NCI-H2107 (cell line): ENCODE measurements at places on chromosomes 1 and 21.

DNA sequence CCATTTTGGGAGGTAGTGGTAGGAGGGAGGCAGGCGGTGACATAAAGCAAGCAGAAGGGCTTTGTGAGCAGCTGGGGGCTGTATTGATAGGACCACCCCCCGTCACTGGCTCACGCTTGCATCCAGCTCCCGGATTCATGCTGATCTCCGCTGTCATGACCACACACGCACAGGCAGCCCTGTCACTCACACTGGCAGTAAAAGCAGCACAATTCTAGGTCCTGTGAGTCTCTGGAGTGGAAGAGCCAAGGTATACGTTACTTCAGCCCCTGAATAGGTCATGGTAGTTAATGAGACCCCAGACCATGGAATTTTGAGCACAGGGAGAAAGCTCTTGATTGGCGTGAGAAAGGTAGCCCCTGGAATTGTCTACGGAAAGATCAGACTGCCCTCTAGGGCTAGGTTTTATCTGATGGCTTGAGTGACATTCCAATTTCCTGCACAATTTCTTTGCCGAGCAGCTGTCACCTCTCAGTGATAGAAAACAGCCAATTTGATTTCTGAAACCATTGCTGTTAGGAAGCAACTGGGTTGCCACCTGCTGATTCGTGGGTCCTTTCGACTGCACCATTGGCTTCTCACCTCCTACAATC, 5.4 kb downstream of the OR2B11 start:
- DNase-seq = no peak

DNA sequence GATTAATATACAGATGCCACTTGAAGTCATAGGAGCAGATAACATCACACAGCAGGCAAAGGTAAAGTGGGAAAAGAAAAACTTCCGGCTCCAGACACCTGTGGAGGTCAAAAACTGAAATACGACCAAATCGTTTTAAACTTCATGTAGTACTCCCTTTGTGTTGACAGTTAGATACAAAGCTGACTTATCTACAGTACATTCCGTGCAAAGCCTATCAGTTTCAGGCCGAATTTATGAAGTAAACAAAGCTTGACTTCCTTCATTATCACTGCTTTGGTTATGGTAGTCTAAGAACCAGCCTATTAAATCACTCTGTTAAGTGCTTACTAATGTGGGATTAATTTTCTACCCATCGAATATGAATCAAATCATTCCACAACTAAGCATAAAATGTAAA, 156.3 kb downstream of the SMYD3 start:
- no peak for DNase-seq

- DNase-seq = no peak
Measured at GRCh38 chr1:119079881-119080280, 60.6 kb downstream of the WARS2 start.

DNA sequence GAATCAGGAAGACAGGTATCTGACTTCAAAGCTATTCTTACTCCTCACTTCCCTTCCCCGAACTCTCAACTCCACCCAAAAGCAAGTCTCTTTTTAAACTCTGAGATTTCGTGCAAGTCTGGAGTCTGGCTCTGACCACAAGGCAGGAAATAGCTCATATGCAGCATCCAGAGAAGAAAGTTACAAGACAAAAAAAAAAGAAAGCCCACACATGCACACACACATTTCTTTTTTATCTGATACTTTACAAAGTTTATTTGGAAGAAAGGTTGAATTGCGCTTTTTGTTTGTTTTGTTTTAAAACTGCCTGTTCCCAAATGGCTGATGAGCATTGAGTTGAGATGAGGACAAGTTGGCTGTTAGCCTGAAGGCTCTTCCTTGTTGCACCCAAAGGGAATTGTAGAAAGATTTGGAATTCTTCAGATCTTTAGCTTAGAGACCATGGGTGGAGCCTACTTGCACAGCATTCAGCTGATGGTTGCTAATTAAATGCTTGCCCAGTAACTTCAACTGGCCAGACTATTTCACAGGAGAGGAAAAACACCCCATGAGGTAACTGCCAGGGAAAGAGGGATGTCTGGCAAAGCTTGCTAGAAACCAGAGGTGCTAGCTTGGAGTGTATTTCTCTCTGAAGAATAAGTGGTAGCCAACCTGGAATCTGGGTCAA, 490.3 kb downstream of the TTLL7 start:
- no peak for DNase-seq

DNA sequence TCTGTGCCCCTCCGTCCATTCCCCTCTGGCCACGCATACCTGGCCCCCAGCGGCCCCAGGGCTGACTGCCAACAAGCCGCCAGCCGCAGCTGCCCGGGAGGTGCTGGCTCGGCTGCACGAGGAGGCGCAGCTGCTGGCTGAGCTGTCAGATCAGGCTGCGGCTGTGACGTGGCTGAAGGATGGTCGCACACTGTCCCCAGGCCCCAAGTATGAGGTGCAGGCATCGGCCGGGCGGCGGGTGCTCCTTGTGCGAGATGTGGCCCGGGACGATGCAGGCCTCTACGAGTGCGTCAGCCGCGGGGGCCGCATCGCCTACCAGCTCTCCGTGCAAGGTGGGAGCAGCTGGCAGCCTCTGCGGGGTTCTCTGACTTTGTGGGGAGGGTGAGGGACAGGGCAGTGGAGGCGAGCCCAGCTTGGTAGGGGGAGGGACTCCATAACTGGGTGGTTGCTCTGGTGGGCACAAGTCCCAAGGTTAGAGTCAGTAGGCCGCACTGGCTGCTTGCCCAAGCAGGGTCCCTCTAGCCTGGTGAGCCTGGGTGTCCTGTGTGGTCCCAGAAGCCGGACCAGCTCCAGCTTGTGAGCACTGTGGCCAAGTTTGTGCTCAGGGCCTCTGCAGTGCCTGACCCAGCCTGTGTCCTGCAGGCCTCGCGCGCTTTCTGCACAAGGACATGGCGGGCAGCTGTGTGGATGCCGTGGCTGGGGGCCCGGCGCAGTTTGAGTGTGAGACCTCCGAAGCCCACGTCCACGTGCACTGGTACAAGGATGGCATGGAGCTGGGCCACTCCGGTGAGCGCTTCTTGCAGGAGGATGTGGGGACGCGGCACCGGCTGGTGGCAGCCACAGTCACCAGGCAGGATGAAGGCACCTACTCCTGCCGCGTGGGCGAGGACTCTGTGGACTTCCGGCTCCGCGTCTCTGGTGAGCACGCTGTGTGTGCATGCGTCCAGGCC, 8.8 kb downstream of the OBSCN start:
- DNase-seq = no peak

DNA sequence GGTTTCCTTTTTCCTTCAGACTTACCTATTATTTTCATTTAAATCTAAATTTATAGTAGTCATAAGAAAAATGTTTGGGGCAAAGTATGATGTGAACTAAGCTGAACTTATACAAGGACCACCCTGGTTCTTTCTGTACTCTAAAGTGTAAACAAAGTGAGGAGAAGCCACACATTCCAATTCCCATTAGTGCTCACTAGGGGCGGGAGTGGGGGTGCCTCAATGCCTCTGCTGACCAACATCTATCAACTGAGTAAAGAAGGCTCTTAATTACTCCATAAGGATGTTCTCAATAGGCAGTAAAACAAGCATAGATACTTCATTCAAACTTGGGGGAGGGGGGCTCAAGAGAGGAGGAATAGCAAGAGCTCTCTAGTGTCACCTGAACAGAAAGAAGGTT, 151.7 kb downstream of the CDC42BPA start:
- no peak for DNase-seq

DNA sequence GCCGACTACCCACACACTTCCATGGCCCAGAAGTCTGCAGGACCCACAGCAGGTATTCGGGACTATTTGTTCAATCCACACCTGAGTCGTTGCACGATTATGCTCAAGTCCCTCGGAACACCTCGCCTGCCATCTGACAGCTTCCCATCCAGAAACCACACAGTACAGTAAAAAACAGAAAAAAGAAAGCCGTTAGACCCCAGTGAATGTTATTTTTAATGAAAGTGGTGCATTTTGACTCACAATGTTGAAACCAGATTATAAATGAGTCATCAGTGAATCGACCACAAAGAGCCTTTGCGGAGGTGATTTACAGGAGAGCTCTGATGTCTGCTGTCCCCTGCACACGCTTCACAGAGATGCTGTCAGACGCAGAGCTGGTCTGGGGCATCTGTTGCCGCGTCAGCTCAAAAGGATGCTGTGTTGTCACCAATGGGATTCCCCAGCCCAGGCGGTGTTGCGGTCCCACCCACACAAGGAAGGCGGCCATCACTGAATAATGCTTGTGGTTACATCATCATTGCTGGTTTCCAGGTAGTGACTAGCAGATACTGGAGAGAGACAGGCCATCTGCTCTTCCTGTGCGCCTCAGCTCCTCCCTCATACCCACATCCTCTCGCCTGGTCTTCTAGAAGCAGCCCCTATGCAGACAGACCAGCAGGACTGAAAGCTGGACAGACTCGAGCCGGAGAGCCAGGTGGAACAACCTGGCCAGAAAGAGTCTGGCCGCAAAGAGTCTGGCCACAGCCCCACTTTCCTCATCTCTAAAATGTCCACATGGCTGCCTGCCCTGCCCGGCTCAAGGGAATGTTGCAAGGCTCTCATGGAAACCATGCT, 116.8 kb downstream of the TOMM20 start:
- DNase-seq = no peak

DNA sequence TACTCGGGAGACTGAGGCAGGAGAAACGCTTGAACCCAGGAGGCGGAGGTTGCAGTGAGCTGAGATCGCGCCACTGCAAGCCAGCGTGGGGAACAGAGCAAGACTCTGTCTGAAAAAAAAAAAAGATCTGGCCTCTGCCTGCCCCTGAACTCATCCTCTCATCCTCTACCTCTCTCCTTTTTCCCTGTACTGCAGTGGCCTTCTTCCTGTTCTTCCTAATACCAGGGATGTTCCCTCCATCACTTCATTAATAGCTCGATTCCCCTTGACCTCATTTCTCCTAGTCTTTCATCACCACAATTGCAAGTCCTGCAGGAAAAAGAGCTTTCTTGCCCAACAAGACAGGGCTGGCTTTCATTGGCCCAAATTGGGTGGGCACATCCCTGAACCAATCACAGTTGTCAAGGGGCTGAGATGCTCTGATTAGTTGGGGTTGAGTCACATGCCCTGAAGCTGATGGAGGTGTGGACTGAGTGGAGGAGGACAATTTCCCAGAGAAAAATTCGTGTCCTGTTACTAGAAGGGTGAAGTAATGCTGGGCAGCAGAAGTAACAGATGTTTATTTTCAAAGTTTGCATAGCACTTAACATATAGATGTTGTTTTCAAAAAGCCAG, 86.8 kb upstream of the PUM1 start:
- no peak for DNase-seq

DNA sequence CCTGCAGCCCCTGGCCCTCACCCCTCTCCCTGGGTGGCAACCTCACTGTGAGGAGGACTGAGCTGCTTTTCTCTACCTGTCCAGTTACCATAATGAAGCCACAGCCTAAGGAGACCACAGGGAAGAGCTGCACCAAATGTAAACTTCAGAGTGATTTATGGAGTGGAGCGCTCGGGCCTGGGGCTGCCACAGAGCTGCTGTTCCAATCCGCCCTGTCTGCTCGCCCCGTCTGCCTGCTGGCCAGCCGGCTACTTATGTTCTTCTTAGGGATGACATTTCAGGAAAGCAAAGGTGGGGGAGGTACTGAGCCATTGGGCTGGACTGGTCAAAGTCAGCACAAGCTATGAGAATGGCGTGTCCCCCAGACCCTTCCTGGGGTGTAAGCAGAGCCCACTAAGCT, 17.9 kb downstream of the SYT6 start:
- no peak for DNase-seq

DNA sequence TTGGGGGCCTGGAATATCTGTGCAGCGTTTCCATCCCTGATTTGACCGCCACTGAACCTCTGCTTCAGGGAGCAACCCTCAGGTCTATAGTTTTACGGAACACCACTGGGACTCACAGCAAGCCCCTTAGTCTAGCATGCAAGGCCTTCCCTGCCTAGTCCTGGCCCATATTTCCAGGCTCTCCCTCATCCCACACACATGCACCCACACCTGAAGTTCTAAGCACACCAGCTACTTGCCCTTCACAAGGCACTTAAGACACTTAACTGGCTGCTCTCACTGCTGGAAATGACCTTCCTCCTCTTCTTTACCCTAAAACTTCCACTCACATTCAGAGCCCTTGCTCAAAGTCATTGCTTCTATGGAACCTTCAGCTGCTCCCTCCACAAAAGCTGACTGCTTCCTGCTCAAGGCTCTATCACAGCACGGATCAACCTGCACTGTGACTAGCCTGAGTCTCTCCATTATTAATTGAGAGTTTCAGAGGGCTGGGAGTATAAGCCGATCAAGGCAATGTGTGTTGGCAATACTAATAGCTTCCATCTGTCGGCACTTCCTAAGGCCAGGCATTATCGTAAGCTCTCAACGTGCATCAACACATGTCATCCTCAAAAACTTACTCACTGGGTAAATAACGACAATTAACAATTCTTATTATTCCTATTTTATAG, 84.3 kb downstream of the RRAGC start:
- DNase-seq = no peak

DNA sequence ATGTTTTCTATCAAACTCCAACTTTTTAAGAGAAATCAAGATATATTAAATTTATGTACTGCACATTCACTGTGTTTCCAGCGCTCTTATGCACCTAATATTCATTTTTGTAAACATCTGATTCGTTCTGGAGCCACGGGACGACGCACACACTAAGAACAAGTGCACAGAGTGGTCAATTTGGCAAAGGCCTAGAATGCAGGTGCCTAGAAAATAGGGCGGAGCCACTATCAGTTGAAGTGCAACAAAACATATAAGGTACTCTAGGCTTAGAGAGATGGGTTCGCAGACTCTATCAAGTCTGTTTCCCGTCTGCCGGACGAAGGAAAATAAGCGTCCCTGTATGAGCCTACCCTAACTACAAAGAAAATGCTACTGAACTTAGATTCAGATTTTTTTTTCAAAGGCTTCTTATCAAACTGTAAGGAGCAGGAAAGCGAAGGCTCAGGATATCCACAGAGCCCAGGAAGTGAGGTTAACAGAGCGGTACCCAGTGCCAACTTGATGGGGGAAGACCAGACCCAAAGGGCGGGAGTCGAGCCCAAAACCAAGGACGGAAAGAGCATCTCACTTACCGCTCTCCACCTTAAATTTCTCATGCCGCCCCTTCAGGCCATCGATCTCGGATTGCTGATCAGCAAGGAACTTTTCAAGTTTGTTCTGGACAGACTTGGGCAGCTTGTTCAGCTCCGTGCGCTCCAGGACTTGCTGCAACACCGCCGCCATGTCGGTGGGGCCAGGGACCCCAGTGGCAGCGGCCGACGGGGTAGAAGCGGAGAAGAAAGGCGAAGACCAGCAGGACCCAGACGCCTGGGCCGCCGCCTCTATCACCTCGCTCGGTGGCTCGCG, 526 bp downstream of the TPR start:
- DNase-seq = no peak

DNA sequence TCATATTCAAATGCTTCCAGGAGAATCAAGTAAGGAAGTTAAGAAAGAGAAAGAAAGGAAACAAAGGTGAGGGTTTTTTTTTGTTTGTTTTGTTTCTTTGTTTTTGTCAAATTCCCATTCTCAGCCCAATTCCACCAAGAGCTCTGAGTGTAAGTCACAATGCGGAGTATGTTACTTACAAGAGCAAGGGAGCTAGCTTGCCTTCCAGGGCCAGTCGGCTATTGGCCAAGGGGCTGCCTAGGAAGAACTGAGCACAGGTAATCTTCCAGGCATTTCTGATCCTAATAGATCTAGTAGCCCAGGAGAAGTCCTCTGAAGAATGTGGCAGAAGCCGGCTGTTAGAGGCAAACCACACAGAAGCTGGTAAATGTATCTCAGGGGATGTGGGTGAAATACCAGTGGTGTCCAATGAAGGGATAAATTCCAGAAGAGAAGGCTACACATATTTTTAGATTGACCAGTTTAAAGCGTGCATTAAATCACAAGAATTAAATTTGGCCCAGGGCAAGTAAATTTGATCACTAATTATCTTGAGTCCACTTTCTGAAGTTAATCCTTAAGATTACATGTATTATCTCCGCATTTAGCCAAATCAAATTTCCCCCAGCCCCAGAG, 239.6 kb upstream of the ADAMTS5 start:
- DNase-seq = no peak

- DNase-seq = no peak
Measured at GRCh38 chr21:39317134-39318090, 4.0 kb upstream of the BRWD1 start.
